ENCODE measurements at places on chromosomes 1 and 21.

DNA sequence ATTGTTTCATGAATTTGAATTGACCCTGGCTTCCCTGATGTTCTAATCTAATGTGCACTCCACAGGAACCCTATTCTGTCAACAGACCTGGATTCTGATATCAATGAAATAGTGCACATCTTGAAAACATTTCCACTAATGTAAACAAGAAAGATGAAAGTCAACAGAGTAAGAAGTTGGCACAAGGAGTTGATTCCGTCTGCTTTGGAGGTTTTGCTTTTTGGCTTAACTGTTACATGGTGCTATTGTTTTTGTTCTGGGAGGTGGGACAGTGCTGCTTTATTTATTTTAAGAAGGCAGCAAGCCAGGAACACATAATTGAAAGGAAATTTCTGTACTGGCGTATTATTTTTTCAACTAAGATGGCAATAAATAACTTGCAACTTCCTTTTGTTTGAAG, 73.3 kb downstream of the LEPR start:
- no peak for DNase-seq

DNA sequence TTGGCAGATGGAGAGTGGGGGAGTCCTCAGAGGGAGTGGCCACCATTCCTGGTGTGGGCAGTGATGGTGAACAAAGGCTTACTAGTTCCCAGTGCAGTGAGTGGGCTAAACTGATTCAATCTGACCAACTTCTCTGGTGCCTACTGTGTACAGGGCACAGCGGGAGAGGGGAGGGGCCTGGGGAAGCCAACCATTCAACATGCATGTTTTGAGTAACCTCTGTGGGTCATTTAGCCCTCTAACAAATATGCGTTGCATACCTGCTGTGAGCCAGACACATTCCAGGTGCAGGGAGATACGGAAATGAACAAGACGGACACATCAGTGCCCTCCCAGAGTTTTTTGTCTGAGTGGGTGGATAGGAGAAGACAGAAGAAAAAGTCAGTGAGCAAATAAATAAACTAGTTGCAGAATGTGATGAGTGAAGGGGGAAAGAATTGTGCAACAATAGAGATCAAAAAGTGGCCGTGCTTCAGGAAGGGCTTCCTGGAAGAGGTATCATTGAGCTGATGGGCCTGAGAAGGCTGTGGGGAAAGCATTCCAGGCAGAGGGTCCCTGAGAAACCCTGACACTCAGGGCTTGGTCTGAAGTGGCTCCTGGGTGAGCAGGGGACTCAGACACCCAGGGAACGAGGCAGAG, 78.8 kb downstream of the EPHB2 start:
- DNase-seq: no peak

DNA sequence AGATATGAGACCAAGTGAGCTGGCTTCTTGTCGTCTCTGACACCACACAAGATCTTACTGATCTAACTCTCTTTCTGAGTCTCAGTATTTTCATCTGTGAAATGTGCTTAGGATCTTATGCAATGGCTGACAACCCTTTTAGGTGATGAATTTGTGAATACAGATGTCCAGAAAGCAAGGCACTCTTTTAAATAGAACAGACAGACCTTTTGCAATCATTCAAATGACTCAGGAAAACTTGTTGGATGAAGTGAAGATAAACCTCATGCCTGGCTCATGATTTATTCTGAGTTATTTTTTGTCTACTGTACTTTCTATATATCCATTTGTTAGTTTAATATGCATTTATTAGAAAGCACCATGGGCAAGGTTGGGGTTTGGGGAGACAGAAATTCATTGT, 411.3 kb downstream of the PTPRU start:
- DNase-seq: no peak

DNA sequence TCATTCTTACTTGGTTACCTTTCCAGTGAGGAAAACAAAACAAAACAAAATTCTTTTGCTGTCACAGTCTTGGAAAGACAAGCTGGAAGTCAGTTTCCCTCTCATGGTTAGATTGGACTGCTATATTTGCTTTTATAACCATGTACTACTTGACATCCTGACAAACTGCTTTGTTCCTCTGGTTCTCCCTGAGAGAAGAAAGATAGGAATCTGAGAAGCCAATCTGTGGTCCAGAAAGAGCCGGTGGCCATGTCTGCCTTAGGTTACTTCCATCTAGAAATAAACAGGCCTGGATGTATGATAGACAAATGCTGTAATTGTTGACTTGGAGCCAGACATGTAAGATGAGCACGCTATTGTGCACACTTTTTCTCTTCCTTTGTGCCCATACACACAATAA, 330.0 kb downstream of the BRINP3 start:
- DNase-seq: no peak

DNA sequence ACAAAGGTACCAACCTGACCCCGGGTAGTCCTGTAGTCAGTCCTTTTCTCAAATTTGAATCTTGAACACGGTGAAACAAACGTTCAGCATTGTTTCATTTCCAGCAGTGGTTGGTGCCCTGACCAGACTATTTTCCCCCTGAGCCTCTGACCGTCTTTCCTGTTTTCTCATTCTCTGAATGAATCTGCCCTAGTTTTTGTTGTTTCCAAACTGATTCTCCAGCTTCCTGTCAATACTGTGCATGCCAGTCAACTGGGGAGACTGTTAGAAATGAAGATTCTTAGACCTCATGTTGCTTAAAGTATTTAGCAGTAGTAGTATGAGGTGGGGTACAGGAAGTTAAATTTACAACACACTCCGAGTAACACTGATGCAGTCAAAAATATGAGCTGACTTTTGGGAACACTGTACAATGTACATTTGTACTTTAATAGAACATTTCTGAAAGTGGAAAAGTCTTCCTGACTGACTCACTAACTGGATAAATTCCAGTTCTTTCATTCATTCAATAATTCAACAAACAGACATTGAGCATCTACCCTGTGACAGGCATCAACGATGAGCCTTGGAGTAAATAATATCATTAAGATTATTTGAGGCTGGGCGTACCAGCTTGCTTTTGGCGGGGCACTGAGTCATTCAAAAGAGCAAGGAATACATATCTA, 26.0 kb upstream of the ZRANB2 start:
- DNase-seq: no peak

- DNase-seq: no peak
Observed at GRCh38 chr1:54310439-54311328, 95.5 kb downstream of the SSBP3 start.

GRCh38 chr1:67711855-67712212, 26.8 kb downstream of the GADD45A start:
- DNase-seq: no peak

GRCh38 chr1:224811564-224811963, 117.9 kb upstream of the DNAH14 start:
- DNase-seq: no peak

DNA sequence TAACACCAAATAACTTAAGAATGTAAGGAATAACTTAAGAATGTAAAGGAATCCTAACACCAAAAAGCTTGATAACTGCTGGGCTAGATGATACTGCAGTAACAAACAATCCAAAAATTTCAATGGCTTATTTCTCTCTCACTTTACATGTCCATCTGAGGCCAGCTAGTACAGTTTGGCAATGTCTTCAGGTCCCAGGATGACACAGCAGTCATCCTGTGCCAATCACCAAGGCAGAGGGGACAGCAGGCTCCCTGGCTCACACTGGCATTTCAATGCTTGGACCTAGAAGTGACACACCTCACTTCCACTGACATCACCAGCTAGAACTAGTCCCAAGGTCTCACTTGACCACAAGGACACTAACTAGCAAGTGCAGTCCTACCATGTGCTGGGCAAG, 15.3 kb downstream of the DNAJC11 start:
- no peak for DNase-seq

DNA sequence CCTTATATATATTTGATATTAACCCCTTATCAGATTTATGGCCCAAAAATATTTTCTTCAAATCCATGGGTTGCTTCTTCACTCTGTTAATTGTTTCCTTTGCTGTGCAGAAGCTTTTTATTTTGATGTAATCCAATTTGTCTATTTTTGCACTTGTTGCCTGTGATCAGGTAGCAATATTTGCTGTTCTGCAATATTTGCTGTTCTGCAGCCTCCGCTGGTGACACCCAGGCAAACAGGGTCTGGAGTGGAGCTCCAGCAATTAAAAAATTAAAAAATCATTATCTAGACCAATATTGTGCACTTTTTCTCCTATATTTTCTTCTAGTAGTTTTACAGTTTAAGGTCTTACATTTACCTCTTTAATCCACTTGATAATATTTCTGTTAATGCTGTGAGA, 564.5 kb downstream of the DPYD start:
- no peak for DNase-seq

DNA sequence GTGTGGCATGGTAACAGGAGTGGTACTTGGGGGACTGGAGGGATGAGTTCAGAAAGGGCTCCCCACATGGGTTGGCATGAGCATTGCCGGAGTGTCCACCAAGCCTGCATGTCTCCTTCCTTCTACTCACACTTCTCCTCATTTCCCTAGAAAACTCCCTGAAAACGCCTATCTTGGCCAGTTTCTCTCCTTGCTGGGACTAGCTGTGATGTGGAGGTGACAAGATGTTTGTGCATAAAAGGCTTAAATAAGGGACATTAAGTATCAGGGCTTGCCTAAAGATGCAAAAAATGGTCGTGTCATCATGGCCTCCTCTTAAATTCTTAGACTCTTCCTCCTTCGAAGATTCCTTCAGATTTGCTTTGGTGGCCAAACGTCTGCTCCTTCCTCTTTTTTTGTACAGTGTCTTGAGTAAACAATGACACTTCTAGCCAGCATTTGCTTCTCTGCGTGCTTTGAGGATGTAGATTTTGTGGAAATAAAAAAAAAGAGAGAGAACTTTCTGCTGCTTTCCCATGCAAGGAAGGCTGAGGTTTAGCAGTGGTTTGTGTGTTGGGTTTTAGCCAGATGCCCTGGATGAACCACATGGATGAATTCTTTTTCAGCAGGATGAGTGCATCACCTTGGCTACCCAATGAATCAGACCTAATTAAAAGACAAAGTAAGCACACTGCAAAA, 239.1 kb upstream of the IRF2BP2 start:
- DNase-seq: no peak

GRCh38 chr1:109149874-109150601, 36.1 kb downstream of the ELAPOR1 start:
- DNase-seq: no peak

GRCh38 chr1:10626131-10626731, 151.5 kb downstream of the PEX14 start:
- no peak for DNase-seq

DNA sequence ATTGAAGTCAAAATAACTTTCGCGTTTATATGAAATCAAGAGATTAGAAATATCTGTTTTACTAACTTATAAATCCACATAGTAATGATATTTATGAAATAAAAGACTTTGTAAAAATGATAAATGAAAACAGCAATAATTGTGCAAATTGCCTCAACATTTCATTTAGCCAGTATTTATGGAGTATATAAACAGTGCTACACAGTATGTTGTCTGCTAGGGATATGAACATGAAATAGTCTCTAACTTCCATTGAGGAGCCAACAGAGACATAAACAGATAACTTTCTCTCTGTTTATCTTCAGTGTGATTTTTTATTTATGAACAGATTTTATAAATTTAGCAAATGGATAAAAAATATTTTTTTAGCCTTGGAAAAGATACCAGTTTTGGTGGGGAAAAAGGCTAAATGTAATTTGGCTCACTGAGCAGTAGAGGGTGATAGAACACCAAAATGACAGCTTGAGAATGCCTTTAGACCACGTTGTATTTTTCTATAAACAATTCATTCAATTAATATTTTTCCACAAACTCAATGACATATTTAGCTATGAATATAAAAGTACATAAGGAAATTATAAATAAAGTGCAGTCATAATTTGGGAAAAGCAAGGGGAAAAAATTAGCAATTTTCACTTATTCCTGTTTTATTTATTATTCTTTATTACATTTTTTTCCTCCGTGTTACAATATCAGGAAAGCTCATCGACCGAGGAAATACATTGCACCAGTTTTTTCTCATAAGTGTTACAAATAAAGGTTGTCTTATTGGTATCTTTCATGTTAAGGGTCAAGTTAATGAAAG, 47.5 kb upstream of the EEIG2 start:
- DNase-seq: no peak

- no peak for DNase-seq
Observed at GRCh38 chr1:22805672-22806038, 95.0 kb downstream of the EPHB2 start.

DNA sequence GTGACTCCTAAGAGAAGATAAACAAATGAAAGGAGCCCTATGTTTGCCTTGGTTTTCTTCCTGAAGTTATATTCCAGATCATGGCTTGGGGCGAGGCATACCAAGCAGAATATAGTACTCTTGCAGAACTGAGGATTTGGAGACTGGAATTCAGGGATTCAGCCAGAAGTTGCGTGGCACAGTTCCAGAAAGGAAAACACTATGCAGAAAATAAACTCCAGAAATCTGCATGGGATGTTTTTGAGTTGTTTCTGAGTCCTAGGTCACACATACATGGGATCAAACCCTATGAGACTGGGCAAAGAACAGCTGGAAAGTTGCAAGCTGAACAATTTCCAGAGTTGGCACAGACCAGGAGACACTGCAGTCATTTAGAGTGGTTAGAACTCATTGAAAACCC, 42.9 kb upstream of the IFFO2 start:
- DNase-seq: no peak

DNA sequence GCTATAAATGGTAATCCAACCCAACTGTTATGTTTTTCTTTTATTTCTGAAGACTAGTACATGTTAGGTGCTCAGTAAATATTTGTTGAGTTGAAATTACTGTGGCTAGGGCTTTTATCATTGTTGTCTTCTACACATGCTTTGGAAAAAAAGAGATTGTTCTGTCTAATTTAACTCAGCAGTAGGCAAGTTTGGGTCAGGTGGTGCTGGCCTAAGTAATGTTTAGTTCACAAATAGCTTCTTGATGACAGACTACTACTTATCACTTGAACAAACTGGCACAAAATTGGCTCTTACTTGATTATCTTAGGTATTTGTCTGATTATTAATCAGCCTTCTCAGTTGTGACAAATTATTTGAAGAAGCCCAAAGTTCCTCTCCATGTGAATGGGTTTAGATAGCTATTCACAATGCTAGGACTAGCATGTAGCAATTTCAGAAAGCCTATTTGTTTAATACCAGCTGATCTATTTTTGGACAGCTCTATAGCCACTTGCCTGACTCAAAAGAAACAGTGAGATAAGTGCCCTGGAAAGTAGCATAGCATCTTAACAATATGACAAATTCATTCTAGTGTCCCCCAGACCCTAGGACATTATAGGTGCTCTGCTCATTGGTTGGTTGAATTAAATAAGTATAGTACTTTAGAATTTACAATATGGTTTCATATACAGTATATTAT, 32.6 kb downstream of the TMEM200B start:
- no peak for DNase-seq

Measured in activated T-helper 1 cell treated with Interleukin-2 at 50 U/mL for 16 hours (primary cell).